ENCODE measurements at places on chromosomes 2 and 18. TPM values are rescaled to one million over a fixed set of nuclear protein-coding genes. Genes with fewer than 3 reads are reported as not detected.

- DNase-seq, result no peak
Observed at GRCh38 chr2:139798391-139798790, 1018.2 kb upstream of the NXPH2 start.

GRCh38 chr18:58671632-58672564 is 633 bp downstream of the MALT1 start:
- DNase-seq, result no peak

DNA sequence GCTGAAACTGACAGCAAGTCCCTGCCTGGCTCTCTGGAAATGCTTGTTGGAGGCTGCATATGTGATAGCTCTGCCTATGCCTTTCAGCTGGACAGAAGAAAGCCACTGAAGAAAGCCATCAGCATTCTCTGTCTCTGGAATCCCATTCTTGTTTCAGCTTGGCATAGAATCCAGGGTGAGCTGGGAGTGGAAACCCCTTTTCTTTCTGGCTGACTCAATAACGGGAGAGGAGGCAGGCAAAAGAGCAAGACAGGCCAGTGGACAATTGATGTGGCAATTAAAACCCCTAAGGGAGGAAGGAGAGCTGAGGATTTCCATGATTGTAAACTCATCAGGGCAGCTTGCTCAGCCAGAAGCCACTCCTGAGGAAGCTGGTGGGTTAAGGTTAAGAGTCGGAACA is 208.1 kb downstream of the CLIP4 start:
- DNase-seq, result no peak

DNA sequence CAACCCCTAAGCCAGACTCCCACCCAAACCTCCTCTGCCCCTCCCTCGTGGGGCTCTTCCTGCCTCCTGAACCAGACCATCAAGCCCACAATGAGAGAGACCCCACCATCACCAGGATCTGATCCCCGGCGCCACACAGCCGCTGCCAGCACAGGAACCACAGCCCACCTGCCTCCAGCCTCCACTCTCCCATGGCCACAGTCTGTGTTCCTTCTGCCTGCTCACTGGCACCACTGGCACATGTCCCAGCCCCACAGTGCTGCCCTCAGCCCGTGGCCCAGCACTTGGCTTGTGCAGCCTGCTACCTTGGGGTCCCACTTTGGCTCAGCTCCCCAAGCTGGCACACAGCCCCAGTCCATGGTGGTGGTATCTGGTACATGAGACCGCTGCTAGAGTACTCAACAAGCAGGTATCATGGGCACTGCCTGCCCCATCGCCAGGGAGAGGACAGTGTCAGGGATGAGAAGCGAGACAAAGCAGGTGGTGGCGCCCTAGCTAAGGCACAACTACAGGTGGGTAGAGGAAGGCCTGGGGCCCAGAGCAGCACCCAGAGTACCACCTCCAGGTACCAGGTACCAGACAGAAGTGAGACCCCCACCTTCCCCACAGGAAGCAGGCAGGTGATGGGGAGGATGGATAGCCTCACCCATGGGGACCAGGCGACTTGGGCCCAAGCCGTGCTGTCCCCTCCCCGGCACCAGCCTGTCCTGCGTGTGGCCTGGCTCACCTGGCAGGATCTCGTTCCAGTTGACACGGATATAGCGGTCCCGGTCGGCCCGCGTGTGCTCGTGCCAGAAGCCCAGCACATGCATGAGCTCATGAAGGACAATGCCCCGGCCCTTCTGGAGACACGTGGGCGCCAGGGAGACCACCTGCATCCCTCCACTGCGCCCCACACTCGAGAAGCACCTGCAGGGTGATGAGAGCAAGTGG is 6.2 kb downstream of the ASTL start:
- DNase-seq, result no peak

GRCh38 chr2:165698444-165698884 is 95.6 kb downstream of the GALNT3 start:
- DNase-seq, result no peak

GRCh38 chr2:128404709-128405466 is 86.2 kb upstream of the HS6ST1 start:
- DNase-seq, result no peak

- peak; percentile 86 for DNase-seq
Observed at GRCh38 chr18:74951165-74951760, 257.7 kb downstream of the PTGR3 start.

DNA sequence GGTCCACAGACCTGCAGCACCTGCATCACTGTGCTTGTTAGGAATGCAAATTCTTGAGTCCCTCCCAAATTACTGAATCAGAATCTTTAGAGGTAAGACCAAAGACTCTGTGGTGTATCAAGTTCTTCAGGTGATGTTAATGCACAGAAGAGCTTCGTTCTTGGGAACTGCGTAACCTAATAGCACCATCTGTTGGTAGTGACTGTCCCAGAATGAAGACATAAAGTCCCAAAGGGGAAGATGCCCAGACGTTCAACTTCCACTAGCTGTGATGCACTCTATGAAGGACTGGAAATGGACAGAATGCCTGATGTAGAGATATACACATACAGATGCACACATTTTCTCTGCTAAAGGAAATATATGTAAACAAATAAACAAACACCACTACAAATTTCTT is 576.0 kb downstream of the LRP1B start:
- DNase-seq, result peak; percentile 23

DNA sequence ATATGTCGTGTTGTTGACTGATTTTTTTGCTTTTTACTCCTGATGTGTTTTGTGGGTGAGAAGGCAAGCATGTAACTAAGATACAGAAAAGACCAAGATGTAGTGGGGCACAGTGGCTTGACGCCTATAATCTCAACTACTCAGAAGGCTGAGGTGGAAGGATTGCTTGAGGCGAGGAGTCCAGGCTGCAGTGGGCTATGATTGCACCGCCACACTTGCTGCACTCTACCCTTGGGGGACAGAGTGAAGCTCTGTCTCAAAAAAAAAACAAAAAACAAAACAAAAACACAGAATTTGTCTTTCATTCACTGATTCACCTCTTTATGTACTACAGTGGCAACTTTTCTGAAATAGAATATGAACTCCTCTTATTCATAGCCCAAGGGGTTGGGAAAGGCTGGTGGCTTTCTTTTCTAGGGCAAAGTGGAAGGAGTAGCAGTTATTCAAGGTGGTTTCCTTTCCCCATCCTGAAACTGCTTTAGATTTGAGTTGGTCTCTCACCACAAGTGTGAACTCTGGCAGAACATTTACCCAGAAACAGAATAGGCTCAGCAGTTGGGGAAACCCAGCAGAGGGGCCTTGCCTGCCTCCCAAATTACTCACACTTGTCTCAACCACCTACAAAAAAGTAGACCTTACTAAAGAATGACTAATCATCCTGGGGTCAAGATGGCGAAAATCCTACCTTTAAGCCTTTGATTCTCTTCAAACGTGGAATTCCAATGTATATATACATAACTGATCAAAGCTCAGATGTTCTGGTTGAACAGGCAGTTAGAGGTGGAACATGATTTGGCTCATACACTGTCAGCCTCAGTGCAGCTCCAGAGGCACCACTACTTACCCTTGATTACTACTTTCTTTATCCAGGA is 6.5 kb downstream of the TANK start:
- peak; percentile 69 for DNase-seq

DNA sequence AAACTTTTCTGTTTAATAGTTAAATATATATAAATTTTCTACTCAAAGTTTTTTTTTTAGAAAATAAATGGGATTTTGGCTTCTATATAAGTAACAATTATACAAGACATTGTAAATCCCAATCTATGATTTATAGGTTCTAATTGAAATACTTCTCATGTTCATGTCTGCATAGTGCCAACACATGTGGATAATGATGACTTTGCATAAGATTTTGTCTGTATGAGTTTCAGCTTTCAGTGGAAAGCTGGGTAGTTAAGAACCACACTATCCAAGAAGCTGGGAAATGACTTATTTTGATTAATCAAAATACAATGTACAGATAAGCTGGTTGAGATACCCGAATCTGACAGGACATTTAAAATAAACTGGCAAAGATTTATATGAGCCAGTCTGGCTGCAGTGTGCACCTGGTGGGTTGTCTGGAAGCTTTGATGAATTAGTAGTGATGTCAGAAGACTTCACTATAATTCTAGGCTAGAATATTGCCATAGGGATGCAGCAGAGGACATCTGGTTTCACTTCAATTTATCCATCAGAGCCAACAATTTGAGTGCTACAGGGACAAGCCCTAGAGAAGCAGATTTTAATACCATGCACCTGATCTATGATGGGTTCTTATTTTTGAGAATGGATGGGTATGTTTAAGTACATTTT is 45.4 kb downstream of the EML6 start:
- DNase-seq, result no peak

DNA sequence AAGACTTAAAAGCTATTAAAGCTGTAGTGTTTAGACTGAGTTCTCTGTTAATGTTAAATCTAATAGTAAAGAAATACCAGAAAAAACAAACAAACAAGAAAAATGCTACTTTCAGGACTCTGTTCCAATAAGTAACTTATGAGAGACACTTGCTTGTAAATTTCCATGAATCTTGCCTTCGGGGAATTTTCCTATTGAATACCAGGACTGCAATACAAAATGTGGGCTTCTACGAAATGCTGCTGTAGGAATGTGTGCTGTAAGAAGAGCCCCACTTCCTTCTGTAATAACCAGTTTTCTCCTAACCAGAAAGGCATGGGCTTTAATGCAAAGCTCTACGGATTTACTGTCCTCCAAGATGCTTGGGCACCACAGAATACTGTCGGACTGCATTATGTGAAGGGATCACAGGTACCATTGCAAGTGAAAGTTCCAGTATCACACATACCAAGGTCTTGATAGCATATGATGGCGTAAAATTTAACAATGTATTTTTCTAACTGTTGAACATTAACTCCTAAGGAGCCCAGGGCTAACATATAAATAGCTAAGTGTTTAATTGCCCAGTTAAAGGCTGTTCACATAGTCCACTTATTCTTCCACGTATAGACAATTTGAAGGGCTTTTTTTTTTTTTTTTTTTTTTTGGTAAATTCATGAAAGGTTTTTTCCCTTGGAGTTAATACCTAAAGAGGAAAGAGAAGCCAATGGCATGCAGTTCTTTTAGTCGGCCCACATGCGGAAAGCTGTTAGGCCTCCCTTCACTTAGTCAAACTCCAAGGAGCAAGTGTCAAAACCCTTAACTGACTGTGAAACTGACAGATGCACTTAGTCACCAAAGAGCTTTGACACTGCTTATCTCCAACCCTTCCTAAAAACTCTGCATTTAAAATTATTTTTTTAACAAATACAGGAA is 564.0 kb upstream of the POU3F3 start:
- DNase-seq, result peak; percentile 76

GRCh38 chr2:21314322-21314835 is 190.6 kb downstream of the TDRD15 start:
- no peak for DNase-seq

- DNase-seq, result no peak
Observed at GRCh38 chr2:38115216-38116032, 39.5 kb upstream of the CYP1B1 start.

GRCh38 chr18:42413870-42414269 is 458.8 kb downstream of the PIK3C3 start:
- DNase-seq, result peak; percentile 83

DNA sequence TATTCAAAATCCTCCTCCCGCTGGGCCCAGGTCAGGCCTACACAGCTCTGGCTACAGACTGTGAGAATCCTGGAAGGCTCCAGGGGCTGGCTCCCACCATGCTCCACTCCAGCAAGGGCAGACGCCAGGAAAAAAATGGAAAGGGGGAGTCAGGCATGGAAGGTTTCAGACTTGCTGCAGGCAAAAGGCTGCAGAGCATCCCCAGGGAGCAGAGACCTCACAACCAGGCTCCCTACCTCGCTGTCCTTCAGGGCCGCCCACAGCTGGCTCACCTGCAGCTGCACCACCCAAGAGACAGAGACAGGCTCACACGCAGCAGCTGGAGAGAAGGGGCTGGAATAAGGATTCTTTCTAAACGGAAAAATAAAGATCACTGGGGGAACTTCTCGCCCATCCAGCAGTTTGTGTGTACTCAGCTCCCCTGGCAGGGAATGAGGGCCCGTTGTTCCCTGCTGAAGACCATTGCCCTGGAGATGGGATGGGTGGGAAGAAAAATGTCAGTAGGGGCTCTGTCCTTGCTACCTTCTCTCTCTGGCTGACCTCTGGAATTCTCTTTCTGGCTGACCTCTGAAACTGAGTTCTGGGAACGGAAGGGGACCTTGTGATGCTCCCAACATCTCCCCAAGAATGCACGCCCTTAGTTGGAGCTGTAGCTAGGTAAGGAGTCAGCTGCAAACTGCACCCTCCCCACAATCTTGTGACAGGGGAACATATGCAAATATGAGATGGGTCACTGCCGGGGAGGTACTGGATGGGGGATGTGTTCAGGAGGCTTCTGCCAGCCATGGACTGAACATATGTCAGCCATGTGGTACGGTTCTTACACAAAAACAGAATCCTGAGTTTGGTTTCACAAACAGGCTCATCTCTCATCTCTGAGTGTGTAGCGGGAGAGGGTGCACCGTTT is 34.5 kb downstream of the BCL2 start:
- DNase-seq, result no peak

- DNase-seq, result no peak
Observed at GRCh38 chr2:156088587-156088986, 243.9 kb downstream of the NR4A2 start.

DNA sequence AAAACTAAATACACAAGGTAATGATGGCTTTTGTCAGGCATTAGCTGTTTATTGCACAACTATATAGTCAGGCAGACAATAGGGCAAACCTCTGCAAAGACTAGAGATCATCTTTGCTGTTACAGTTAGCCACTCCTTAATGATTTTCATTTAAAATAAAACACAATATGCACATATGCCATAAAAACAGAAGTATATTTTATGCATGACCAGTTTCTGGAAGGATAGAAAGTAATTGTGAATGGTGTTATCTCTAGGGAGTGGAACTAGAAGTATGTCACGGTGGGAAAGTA is 102.0 kb downstream of the CHN1 start:
- no peak for DNase-seq

GRCh38 chr18:58013241-58014211 is 30.5 kb upstream of the NEDD4L start:
- DNase-seq, result peak; percentile 25

DNA sequence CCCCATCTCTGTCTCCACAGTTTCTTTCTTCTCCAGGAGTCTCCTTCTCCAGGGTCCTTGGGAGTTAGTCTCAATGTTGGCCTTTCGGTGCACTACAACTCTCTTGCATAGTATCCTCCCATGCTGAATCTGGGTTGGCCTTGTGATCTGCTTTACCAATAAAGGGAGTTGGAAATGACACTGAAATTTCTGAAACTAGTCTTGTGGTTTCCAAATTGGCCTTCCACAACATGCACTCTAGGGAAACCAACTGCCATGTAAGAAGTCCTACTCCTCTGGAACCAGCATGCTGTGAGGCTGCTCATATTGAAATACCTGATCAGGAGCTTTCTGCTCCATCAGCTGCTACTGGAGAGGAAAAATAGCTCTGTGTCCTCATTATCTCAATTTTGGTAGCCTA is 9.9 kb upstream of the ABHD3 start:
- DNase-seq, result no peak

The RFTN2 gene
- not detected for total RNA-seq

The DSEL gene
- total RNA-seq, result 7.1 TPM

The SNED1 gene
- total RNA-seq, result 0.22 TPM

The MYO7B gene
- 0.43 TPM for total RNA-seq

The SLC9A4 gene
- 0.40 TPM for total RNA-seq

The NEDD4L gene
- 95.9 TPM for total RNA-seq

The ATP6V1B1 gene
- total RNA-seq, result 0.81 TPM

The NEU4 gene
- total RNA-seq, result not detected

The SS18 gene
- total RNA-seq, result 234 TPM

The CFAP65 gene
- total RNA-seq, result 1.1 TPM

The RIT2 gene
- not detected for total RNA-seq

The SCN3A gene
- total RNA-seq, result 0.94 TPM

The MAP3K20 gene
- total RNA-seq, result 19.4 TPM

The UNC80 gene
- not detected for total RNA-seq

The UGT1A1 gene
- total RNA-seq, result not detected

The B4GALT6 gene
- total RNA-seq, result 7.4 TPM

The AGXT gene
- not detected for total RNA-seq

The SETBP1 gene
- total RNA-seq, result 2.4 TPM

The FBXO15 gene
- 0.87 TPM for total RNA-seq

The AQP12A gene
- not detected for total RNA-seq

Measured in epithelial cell of proximal tubule (primary cell).